AG08395 (cell line): ENCODE measurements at places on chromosomes 4 and X.

DNA sequence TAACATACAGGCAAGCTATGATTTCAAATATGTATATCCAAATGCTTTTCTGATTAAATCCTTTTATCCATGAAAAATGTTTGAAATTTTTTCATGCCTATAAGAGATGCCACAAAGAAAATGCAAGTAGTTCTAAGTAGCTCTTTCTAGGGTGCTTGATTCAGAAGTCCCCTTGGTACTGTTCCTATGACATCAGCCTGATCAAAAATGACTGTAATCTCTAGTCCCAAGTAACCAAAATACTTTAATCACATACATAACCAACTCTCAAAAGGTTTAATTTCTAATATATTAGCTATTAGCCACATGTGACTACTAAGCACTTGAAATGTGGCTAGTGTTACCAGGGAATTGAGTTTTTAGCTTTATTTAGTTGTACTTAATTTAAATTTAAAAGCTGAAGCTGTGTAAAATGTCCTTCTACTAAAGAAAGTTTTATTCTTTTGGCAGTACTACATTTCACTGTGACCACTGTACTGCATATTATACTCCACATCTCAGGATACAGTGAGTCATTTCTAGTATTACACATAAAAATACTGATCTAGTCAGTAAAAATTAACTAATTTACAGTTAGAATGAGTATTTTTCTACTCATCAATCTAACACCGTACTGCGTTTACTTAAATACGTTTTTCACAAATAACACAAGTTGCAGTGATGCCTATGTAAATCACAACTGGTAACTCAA, 33.9 kb downstream of the FBXW7 start:
- DNase-seq, result peak; percentile 8

DNA sequence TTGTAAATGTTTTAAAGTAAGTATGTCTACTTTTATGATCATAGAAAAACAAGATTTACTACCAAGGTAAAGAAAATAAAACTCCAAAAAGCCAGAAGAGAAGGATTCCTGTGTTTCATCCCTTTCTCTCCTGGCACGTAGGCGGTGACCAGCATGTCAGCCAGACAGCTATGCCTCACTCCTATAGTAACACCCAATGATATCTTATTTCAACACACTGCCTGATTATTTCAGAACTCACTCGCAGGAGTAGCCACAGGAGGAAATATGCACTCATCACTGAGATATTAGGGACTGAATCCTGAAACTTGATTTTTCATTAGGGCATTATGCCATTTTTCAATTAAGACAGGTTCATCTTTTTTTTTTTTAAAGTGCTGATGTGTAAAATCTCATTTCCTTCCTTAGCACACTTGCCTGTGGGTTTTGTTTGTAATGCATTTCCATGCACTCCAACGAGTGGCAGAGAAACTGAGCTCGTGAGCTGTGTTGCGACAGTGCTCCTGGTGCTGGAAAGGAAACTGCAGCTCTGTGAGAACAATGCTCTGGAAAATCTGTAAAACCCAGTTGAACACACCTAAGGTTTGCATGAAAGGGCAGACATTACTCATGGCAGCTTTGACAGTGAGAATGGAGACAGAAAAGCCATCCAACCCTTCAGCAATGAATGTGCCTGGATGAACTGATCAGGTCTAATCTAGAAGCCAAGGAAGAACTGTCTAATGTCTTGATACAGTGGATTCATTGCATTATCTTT, 18.2 kb downstream of the RAI2 start:
- no peak for DNase-seq

DNA sequence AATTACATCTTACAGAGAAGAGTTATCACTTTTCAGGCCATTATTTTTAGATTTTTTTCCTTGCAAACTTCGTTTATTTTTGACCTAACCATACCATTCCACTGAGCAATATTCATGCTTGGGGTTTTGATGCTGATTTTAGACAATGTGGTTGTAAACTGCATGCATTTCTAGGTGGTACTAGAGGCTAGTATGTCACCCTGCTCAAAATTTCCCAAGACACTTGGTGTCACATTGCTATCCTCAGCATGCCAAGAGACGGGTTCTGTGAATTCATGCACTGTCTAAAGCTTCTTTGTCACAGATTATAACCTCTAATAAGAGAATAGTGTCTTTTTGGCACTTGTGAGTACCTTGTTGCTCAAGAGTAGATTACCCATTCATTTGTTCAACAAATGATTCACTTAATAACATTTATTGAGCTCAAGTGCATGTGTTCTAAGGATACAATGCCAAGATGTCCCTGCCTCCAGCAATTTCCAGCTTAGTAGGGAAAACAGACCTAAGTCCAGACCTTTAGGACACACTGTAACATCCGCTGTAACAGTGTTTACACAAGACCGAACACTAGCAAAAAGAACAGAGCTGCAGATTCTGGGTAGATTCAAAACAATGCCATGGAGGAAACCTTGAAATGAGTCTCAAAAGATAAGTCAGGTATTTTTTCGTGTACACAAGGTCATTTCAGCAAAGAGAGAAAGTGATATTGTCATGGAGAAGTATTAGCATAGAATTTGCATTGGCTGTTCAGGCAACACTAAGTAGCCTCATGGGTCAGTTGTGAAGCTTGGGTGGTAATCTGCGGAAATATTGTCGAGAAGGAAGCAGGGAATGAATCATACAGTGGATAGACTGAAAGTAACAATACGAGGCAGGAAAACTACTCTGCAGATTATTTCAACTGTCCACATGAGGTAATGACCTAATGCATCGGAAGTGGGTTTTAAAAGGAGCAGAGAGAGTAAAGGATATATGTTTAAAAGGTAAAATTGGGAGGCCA, 515.1 kb upstream of the ZFP42 start:
- peak; percentile 23 for DNase-seq

GRCh38 chrX:17706676-17707075, 30.6 kb upstream of the SCML1 start:
- peak; percentile 88 for DNase-seq

GRCh38 chr4:142314686-142315085, 531.4 kb downstream of the INPP4B start:
- DNase-seq, result no peak

GRCh38 chrX:121103381-121103780, 56.0 kb downstream of the GLUD2 start:
- DNase-seq, result no peak

DNA sequence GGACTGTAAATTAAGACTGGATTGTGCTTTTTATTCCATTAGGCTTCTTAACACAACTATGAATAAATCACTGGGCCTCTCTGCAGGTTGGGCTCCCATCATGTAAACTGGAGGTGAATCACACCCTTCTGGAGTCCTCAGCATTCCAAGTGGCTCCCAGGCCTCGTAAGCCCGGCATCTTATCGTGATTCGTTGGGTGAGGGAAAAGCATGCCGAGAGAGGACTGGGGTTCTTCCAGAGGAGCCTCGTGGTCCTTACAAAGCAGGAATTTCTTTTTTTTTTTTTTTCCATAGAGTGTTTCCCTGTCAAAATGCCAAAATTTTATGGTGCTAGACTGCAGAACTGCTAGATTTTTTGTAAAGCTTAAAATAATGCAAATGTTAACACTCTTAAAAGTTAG, 20.0 kb downstream of the CLDN22 start:
- DNase-seq, result no peak

GRCh38 chr4:128802680-128803628, 6.5 kb upstream of the JADE1 start:
- DNase-seq, result no peak

DNA sequence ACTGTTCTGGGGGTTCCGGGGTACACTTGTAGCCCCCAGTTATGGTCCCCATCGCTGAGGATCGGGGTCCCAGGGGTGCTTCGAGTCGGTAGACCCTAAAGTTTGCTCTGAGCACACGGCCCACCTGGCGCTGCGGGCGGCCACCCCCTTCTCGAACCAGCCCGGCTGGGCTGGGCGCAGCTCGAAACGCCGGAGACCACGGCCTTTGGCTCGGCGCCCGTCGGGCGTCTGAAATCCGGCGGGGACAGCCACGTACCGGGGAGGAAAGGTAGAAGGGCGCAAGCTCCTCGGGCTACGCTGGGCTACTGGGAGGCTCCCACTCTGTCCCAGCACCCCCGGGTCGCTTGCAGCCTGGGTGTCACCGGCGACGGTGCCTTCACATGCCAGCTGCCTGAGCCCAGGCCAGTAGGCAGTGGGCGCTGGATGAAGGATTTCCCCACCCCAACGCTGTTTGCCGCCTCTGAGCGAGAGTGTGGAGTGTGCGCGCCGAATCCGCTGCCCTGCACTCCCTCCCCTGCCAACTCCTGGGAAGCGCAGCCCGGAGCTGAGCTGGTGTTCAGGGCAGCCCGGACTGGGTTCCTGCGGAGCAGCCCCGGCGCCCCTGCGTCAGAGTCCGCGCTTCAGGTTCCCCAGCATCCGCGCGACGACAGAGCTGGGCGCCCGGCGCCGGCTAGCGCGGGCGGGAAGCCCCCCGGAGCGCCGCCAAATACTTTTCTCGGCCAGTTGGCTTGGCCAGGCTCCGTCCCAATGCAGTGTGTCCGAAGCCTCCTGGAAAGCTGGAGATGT, 637 bp downstream of the MAMLD1 start:
- DNase-seq, result no peak

- DNase-seq, result peak; percentile 62
These were observed 1.5 kb downstream of the ELF4 start for GRCh38 chrX:130108647-130109428.

- DNase-seq, result no peak
These were observed 47.5 kb downstream of the FGF13 start for GRCh38 chrX:138664016-138664415.

DNA sequence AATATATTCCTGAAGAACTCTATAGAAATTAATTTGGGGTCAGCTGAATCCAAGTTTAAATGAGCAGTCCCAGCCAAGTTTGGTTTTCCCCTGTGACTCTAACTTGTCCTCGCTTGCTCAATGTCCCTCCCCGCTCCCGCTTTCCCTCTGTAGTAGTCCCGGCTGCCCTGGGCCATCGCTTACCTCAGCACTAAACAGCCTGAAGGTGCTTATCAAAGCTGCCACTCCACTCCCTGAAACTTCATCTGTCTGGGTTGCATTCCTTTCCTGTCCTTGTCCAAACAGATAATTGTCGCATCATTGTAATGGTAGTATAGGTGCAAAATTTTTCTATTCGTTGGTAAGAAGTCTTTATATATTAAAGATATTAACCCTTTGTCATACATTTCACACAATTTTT, 12.8 kb downstream of the SLC25A43 start:
- DNase-seq, result no peak

DNA sequence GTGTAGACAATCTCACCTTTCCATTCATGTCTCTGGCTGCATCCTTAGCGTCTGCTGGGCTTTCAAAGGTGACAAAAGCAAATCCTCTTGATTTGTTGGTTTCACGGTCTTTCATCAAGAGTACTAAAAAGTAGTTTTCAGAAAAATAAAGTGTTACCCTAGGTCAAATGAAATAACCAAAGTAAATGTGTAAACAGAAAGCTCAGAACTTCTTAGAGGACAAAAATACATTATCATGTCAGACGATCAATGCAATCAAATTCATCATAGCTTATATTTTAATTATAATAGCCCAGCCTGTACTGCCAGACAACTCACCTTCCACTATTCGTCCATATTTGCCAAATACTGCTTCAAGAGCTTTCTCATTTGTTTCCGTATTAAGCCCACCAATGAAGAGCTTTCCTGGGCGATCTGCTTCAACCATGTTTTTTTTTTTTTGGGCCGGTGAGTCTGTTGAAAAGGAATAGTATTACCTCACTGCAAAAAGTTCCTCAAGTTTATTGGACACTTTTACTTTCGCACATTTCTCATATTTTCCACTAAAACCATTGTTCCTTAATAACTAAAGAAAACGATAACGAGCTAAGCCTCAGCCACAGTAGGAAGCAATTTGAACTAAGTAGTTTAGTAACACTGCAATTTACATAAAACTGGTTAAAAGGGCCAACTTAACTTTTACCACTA, 1.4 kb downstream of the RBMX start:
- DNase-seq, result no peak

DNA sequence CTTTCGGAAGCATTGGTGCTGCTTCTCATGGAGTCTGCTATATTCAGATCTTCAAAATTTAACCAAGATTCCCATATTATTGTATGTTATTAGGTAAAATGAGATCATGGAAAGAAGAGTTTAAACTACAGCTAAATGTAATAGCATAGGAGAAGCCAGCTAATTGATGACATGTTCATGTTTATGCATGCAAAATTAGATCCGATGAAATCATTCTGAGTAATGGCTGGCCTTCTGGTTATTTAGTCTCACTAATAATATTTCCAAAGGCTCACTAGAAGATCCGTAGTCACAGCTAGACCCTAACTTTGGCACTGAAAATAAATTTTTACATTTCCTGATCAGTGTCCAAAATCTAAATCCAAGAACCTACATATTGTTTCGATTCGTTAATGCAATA, 19.8 kb upstream of the PHKA2 start:
- no peak for DNase-seq

- DNase-seq, result no peak
These were observed 20.2 kb downstream of the SYAP1 start for GRCh38 chrX:16739574-16739973.

GRCh38 chr4:139857021-139857420, 191.4 kb downstream of the MGST2 start:
- DNase-seq, result no peak

DNA sequence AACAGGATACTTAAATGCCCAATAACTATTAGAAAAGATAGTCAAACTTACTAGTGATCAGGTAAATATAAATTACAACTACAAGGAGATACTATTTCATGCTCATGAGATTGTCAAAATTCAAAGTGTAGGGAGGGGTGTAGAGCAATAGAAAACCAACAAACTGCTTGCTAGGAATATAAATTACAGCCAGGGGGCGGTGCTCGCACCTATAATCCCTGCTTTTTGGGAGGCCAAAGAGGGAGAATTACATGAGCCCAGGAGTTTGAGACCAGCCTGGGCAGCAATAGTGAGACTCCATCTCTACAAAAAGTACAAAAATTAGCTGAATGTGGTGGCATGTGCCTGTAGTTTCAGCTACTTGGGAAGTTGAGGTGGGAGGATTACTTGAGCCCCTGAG, 556.5 kb upstream of the NR3C2 start:
- DNase-seq, result no peak

GRCh38 chr4:70958681-70959080, 34.8 kb upstream of the DCK start:
- DNase-seq, result peak; percentile 82

DNA sequence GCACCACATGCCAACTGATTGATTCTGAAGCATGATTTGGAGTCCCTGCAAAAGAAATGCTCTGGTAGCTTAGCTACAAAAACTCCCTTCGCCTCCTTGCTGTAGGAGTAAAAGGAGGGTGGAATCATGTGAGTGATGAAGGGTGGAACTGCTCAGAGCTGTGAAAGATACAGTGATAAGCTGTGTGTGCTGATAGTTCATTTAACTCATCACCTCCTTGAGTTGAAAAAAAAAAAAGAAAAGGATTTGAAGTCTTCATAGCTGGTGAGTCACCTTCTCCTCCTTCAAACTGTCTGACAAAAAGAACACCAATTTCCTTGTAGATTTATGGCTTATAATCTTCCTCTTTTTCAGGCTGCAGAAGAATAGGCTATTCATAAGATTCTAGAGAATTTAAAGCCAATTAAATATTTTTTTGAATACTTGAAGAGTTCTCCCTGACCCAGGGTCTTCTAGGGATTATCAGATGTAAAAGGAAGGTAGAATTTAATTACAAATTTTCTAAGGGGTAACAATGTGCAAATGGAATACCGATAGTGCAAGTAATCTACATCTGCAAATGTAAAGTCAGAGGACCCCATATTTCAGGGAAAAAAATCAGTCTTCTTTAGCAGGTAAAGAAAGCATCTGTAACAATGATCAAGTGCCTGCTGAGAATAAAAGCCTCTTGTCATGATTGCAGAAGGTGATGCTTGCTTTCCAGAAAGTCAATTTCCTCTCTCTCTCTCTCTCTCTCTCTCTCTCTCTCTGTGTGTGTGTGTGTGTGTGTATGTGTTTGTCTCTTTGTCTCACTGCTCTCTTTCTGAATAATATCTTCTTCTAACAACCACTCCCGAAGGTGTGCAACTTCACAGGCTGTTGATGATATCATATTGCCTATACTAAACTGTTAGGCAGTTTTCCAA, 208.8 kb upstream of the VEGFC start:
- DNase-seq, result peak; percentile 17
